ENCODE measurements at places on chromosomes 12 and 14.

- DNase-seq: no peak
These were observed 106.2 kb upstream of the PDE3A start for GRCh38 chr12:20262119-20262518.

GRCh38 chr12:26817183-26817591, 15.8 kb downstream of the ITPR2 start:
- no peak for DNase-seq

DNA sequence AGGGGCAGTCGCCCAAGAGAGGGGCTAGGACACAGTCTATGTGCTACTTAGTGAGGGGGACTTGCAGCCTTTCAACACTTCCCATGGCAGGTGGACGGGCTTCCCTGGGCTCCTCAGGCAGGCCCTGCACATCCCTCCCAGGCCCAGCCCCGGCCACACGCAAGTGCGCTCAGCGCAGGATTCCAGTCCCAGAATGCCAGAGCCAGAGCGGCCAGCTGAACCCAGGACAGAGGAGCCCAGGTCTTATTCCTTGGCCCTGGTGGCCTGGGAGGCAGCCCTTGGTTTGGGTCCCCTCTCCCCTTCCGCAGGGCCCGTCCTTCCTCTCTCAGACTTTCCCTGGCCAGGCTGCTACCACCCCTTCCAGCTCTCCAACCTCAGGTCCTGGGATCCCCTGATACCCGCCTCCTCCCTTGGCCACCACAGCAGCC, 12.0 kb downstream of the DLK1 start:
- no peak for DNase-seq

- no peak for DNase-seq
These were observed 37.9 kb downstream of the AKAP6 start for GRCh38 chr14:32366986-32367385.
